T-cell (primary cell): ENCODE measurements at places on chromosomes 7 and 10. TPM values are rescaled to one million over a fixed set of nuclear protein-coding genes. Genes with fewer than 3 reads are reported as not detected.

The ZDHHC6 gene
- total RNA-seq = 47.4 TPM

The PRXL2A gene
- 5.2 TPM for total RNA-seq

The GRM3 gene
- not detected for total RNA-seq

The CHAT gene
- total RNA-seq = not detected

The SEMA3E gene
- not detected for total RNA-seq

The TMEM168 gene
- total RNA-seq = 24.1 TPM

The CYP3A5 gene
- 0.46 TPM for total RNA-seq

The SLIT1 gene
- 0.49 TPM for total RNA-seq

The HTR5A gene
- total RNA-seq = not detected

The NEUROG3 gene
- not detected for total RNA-seq

The PLXNA4 gene
- total RNA-seq = 8.3 TPM

The GALNT17 gene
- not detected for total RNA-seq

The NUTM2E gene
- 0.10 TPM for total RNA-seq

The SEC61A2 gene
- 13.9 TPM for total RNA-seq

The TACC2 gene
- total RNA-seq = 0.46 TPM

The CALML5 gene
- not detected for total RNA-seq

The CHRM2 gene
- 0.10 TPM for total RNA-seq

The AASS gene
- 3.3 TPM for total RNA-seq

The HABP2 gene
- not detected for total RNA-seq

The GUSB gene
- 52.3 TPM for total RNA-seq

The SEC23IP gene
- total RNA-seq = 52.0 TPM

The SEMA3D gene
- total RNA-seq = 0.29 TPM

The FAM149B1 gene
- total RNA-seq = 16.6 TPM

The PLEKHS1 gene
- total RNA-seq = not detected

The IFT22 gene
- 4.9 TPM for total RNA-seq

The MMD2 gene
- total RNA-seq = not detected

The KCNH2 gene
- 3.0 TPM for total RNA-seq

The TDRD1 gene
- 0.38 TPM for total RNA-seq

The SPDYE3 gene
- total RNA-seq = not detected

The NRAP gene
- not detected for total RNA-seq

The OPN1SW gene
- total RNA-seq = not detected

The GFRA1 gene
- 0.20 TPM for total RNA-seq

The OR2A7 gene
- 1.7 TPM for total RNA-seq

The FFAR4 gene
- not detected for total RNA-seq

The ZDHHC4 gene
- 27.7 TPM for total RNA-seq

The SSC4D gene
- total RNA-seq = not detected

The NEURL1 gene
- total RNA-seq = 0.46 TPM
